ENCODE measurements at places on chromosomes 7 and 10.

DNA sequence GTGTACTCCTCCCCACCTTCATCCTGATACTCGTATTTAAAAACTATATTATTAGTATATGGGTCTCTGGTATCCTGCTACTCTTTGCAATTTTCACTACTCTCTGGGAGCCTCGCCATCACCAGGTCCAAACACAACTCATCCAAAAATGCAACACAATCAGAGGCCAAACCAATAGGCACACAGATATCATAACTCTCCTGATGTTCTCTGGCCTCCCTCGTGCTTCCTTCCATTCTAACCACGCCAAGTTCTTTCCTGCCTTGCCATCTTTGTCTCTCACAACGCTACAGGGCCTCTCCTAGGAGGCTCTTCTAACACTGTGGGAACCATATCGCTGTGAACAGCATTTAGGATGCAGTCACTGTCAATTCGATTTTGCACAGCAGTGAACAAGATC is 7.3 kb downstream of the RHEB start:
- no peak for DNase-seq

DNA sequence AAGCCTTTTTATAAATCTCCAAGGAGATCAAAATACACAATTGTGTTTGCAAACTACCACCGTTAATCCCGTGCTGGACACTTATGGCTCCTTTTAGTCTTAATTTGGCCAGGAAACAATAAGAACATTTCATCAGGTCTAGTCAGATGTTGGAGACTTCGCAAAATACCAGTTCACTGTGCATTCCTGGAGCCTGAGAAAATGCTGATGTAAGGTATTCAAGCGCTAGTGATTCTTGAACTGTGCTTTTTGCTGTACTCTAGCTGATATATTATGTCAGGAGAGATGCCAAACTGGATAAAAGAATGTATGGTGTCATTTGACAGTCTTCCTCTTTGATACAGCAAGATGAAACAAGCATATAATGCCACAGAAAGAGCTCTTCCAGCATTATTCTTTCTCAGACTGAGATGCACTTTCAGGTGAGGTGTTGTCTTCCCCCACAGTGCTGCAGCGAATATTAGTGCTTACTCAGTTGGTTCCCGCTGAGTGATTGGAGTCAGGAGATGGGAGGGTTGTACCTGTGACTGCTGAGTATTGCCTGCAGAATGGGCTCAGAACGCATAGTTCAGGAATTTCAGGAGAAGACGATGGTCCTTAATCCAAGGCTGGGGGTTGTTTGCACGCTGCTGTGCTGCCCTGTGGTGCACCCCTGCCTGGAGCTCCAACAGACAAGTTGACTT is 59.2 kb downstream of the OGDH start:
- peak; percentile 76 for DNase-seq

DNA sequence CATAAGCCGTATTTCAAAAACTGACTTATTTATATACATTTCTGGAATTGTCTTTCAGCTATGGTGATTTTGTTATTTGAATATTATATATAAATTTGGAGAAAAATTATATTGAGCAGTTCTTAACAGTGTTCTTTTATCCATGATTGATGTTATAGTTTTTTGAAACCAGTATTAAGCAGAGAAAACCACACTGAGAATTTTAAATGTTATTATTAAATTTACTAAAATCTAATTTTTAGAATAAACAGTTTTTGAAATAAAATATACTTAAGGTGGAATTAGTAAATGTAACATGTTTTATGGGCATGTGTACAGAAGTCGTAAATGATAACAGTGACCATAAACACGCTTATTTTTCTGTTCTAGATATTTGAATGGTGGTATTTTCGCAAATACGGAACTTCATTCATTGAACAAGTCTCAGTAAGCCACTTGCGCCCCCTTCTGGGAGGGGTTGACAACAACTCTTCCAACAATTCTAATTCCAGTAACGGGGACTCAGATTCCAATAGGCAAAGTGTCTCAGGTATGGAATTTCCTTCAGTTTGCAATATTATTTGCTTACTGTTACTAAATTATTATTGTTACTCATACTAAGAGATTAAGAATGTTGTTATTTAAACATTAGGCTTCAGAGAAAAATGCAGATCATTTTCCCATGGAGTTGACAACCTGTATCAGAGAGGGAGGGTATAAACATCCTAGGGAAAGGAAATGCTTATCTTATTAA is 166.1 kb downstream of the ST7 start:
- DNase-seq, result no peak

- no peak for DNase-seq
Observed at GRCh38 chr7:121479466-121479865, 83.4 kb upstream of the FAM3C start.

- DNase-seq, result no peak
Observed at GRCh38 chr7:19116121-19117090, 1.0 kb downstream of the TWIST1 start.

DNA sequence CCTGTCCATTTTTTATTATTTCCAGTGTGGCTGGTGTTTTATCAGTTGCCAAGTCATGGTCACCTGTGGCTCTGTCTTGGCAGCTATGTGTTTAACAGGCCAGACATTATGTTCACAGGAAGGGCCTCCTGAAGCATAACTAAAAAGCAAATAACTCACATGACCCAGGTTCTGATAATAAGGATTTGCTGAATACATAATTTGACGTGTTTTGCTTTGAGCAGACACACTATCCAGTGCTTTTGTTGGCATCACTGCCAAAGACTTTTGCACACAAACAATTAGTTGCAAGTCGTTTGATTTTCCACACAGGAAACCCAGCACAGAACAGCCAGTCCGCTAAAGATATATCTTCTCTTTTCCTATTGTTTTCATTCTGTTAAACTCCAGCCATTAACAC is 173.6 kb downstream of the ARL4A start:
- no peak for DNase-seq

DNA sequence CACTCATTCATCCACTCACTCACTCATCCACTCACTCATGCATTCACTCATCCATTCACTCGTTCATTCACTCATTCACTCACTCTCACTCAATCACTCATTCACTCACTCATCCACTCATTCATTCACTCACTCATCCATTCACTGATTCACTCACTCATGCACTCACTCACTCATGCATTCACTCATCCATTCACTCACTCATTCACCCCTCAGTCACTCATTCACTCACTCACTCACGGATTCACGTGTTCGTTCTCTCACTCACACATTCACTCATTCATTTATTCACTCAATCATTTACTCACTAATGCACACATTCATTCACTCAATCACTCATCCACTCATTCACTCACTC is 73.4 kb downstream of the CARD11 start:
- no peak for DNase-seq
